ENCODE measurements at places on chromosomes 3 and 15. TPM values are rescaled to one million over a fixed set of nuclear protein-coding genes. Genes with fewer than 3 reads are reported as not detected.
A peak's percentile ranks its signal among the peaks of the same experiment; 100 is the strongest.

DNA sequence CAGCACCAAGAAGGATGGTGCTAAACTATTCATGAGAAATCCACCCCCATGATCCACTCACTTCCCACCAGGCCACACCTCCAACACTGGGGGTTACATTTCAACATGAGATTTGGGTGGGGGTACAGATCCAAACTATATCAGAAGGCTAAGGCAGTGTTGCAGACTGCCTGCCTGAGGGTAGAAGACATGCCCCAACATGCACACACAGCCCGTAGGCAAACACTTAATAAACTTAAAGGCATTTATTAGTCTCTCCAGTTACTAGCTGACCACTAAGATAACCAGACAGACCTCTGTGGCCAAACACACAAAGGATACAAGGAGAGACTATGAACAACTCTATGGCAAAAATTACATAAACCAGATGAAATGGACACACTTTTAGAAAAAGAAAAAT lies 10.2 kb downstream of the FAM162A start:
- no peaks in the 10 kb centered on the region for H3K27me3 ChIP-seq
- DNase-seq, result no peak
- no peak overlapping the region for H3K27ac ChIP-seq
- no peaks in the 10 kb centered on the region for H3K36me3 ChIP-seq

DNA sequence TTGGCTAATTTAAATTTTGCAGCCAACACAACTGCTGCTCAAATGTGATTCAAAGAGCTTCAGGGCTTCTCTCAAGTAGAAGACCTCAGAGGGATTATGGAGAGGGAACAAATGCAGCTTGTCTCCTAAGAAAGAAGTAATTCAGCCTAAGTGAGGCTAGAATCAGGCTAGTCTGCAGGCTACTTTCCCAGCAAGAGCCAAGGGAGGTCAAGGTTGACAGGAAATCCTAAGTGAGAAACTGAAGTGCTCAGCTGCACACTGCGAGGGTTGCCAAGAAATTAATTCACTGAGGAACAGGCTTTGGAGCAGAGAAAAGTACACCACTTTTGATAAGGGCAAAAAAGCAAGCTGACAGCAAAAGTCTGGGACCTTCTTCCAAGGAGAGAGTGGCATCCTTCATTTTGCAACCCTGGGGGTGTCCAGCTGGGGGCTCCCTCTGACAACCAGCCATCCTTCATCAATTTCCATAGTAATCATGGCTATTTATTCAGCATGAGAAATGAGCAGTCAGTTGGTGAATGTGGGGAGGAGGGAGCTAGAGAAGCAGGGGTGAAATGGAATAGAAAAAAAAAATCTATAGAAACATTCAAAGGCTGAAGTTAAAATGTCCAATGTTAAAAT lies 646.4 kb upstream of the ADAMTS9 start:
- no peak for DNase-seq
- no peaks in the 10 kb centered on the region for H3K4me1 ChIP-seq
- no peaks in the 10 kb centered on the region for H3K36me3 ChIP-seq
- H3K27ac ChIP-seq, result no peak overlapping the region

DNA sequence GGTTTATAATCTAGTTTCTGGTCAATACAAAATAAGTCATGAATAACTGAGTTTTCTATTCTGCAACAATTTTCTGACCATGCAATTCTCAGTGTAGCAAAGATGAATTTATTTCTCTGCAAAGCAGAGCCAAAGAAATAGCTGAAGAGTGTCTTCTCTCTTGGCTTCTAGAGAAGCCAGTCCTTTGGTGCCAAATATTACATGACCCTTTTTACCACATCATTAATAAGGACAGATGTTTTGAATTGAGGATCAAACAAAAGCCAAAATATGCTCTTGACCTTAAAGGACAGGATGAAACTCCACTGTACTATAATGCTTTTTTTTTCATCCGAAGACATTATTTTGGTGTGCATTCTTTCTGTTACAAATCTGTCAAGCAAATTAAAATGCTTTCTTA lies 40.2 kb upstream of the OSTN start:
- H3K36me3 ChIP-seq, result no peaks in the 10 kb centered on the region
- no peaks in the 10 kb centered on the region for H3K4me1 ChIP-seq
- no peaks in the 10 kb centered on the region for H3K27me3 ChIP-seq
- no peak overlapping the region for H3K27ac ChIP-seq
- DNase-seq, result no peak

- no peak overlapping the region for H3K27ac ChIP-seq
- no peaks in the 10 kb centered on the region for H3K36me3 ChIP-seq
- no peak for DNase-seq
- H3K4me3 ChIP-seq, result no peak overlapping the region
- H3K27me3 ChIP-seq, result no peaks in the 10 kb centered on the region
Measured at GRCh38 chr15:74314795-74315438, 52.5 kb downstream of the CYP11A1 start.

The SPTBN5 gene
- 2.1 TPM for total RNA-seq

DNA sequence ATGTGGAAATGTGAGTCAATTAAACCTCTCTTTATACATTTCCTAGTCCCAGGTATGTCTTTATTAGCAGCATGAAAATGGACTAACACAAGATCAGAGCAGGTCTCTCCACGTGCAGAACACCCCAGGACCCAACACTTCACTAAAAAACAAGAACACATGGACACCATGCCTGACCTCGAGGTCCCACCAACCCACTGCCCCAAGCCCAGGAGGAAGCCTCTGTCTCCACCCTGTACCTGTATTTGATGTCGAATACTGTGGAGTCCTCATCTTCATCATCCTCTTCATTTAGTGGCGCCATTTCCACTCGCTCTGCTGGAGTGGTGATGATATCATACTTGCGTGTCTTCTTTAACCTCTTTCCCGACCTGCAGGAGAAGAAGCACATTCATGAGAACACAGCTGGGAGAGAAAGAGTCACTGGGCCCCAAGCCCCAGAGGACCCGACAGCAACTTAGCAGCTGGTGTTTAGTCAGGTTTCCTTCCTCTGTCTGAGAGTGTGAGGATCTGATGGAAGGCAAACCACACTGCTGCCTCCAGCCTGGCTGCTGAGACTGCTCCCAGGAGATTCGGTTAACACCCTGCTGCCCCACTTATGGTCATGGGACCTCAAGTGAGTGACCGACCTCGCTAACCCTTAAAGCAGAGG lies 25.5 kb downstream of the FAM174B start:
- no peaks in the 10 kb centered on the region for H3K36me3 ChIP-seq
- no peak overlapping the region for H3K4me3 ChIP-seq
- no peaks in the 10 kb centered on the region for H3K27me3 ChIP-seq
- peaks cover 16% of the 10 kb centered on the region for H3K4me1 ChIP-seq

GRCh38 chr15:63559753-63560152 lies 37.4 kb upstream of the FBXL22 start:
- H3K36me3 ChIP-seq, result peaks cover 11% of the 10 kb centered on the region
- H3K27ac ChIP-seq, result no peak overlapping the region
- no peak overlapping the region for H3K4me3 ChIP-seq

GRCh38 chr3:17552351-17552750 lies 190.1 kb downstream of the TBC1D5 start:
- H3K27me3 ChIP-seq, result no peaks in the 10 kb centered on the region
- no peak for DNase-seq
- H3K4me3 ChIP-seq, result no peak overlapping the region
- no peak overlapping the region for H3K27ac ChIP-seq

DNA sequence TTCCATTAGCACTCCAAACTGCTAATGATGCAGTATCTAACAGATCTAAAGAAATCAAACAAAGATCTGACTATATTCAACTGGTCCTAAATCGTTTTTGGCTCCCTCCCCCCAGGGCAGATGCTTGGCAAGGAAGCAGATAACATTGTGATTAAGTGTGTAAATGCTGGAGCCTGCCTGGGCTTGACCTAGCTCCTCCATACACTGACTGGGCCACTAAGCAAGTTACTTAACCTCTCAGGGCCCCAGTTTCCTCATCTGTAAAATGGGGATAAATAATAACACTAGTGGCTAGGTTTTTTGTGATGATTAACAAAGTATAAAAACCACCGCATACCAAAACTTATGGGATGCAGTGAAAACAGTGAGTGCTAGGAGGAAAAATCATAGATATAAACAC lies 9.2 kb downstream of the EID1 start:
- no peaks in the 10 kb centered on the region for H3K27me3 ChIP-seq
- H3K4me3 ChIP-seq, result no peak overlapping the region
- no peaks in the 10 kb centered on the region for H3K4me1 ChIP-seq
- DNase-seq, result no peak

DNA sequence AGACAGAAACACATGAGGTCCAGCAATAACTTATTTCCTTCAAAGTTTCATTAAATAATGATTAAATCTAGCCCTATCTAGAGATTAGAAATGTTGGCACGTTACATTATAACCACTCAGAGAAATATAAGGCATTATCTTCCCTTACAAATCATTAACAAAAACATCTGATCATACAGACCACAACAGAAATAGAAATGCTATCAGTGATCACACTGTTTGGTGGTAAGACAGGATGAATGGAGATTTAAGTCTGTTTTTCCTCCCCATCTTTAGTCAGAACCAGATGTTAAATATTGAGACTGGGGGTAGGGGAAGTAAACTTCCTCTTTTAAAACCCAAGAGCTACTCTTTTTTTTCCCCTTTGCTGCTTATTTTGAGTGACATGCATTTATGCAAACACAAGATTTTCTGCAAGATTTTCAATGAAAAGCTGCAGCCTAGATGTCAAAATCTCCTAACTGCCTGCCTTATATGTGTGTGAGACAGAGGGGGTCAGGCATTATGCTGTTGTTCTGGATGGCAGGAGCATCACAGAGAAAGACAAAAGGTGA lies 70.4 kb downstream of the CBLB start:
- H3K4me3 ChIP-seq, result no peak overlapping the region
- H3K36me3 ChIP-seq, result no peaks in the 10 kb centered on the region

The BLM gene
- 23.9 TPM for total RNA-seq

The GUCA1C gene
- total RNA-seq, result not detected

GRCh38 chr15:70101459-70102113 lies 3.9 kb upstream of the TLE3 start:
- no peaks in the 10 kb centered on the region for H3K27me3 ChIP-seq
- no peak for DNase-seq
- H3K36me3 ChIP-seq, result no peaks in the 10 kb centered on the region
- H3K4me1 ChIP-seq, result peaks cover 24% of the 10 kb centered on the region
- H3K27ac ChIP-seq, result peak overlapping the region; percentile 83
- peak overlapping the region; percentile 92 for H3K4me3 ChIP-seq

DNA sequence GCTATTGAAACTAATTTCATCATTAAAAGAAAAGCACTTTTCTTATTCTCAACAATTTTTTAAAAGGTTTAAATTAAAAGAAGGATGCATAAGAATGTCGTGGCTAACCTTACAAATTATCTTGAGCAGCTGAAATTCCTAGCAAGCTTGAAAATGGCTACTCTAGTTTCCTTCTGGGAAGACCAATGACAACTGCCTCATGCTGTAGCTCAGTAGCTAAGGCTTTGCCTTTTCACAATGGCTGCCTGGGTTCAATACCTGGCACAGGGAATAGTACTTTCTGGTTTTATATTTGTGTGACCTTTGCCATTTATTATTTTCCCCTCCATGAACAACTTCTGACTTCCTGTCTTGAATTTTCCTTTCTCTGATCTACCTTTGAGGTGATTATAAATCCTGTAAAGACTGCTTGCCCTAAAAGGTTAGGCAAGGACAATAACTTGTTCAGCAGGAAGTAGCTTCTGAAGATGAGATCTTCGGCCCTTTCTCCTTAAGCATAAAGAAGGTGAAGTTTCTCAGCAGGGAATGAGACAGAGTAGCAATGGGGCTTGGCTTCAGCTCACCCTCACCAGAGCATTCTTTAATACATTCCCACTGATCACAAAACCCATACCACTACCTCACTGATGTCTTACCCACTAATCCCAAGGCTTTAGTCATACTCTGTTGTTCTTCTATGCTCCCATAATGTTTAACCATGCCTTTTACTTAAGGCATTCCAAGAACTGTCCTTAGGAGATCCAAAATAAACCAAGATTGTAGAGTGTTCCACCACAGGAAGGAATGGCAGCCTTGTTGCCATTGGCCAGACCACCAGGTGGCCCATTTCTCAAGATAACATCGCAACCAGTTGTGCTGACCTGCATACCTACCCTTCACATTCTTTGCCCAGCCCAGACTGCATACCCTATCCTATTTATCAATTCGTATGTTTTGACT lies 276.8 kb downstream of the ULK4 start:
- no peak overlapping the region for H3K27ac ChIP-seq
- H3K4me1 ChIP-seq, result no peaks in the 10 kb centered on the region
- H3K27me3 ChIP-seq, result no peaks in the 10 kb centered on the region
- DNase-seq, result no peak
- H3K4me3 ChIP-seq, result no peak overlapping the region
- H3K36me3 ChIP-seq, result no peaks in the 10 kb centered on the region

GRCh38 chr15:92745845-92746271 lies 90.3 kb upstream of the FAM174B start:
- no peaks in the 10 kb centered on the region for H3K36me3 ChIP-seq
- H3K4me3 ChIP-seq, result no peak overlapping the region

- H3K27ac ChIP-seq, result peak overlapping the region; percentile 36
- DNase-seq, result no peak
- H3K36me3 ChIP-seq, result no peaks in the 10 kb centered on the region
- no peak overlapping the region for H3K4me3 ChIP-seq
- peaks cover 22% of the 10 kb centered on the region for H3K4me1 ChIP-seq
- H3K27me3 ChIP-seq, result no peaks in the 10 kb centered on the region
Measured at GRCh38 chr15:41790756-41791546, 16.7 kb downstream of the MAPKBP1 start.

- DNase-seq, result no peak
- H3K4me1 ChIP-seq, result peaks cover 30% of the 10 kb centered on the region
- H3K27me3 ChIP-seq, result no peaks in the 10 kb centered on the region
- no peaks in the 10 kb centered on the region for H3K36me3 ChIP-seq
Measured at GRCh38 chr15:55694652-55695150, 48.3 kb downstream of the PRTG start.

GRCh38 chr15:101322854-101323477 lies 27.9 kb upstream of the SNRPA1 start:
- H3K27me3 ChIP-seq, result no peaks in the 10 kb centered on the region
- H3K4me1 ChIP-seq, result no peaks in the 10 kb centered on the region
- no peaks in the 10 kb centered on the region for H3K36me3 ChIP-seq
- H3K27ac ChIP-seq, result no peak overlapping the region

DNA sequence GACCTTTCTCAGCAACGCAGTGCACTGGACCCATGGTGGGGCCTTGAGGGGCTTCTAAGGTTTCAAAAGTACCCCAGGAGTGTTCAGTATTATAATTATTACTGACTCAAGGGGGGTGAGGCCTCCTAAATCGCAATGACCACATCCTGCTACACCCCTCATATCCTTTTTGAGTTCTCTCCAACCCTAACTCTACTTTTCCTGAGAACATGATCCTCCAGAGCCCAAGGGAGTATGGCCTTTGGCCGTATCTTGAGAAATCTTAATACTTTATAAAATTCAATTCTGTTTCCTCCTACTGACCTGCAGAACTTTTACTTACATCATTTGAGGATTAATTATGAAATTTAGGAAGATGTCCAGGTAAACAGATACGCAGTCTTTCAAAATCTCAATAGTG lies 30.4 kb upstream of the RARRES1 start:
- no peaks in the 10 kb centered on the region for H3K36me3 ChIP-seq
- no peak for DNase-seq
- no peaks in the 10 kb centered on the region for H3K4me1 ChIP-seq
- H3K27me3 ChIP-seq, result no peaks in the 10 kb centered on the region
- no peak overlapping the region for H3K4me3 ChIP-seq
- no peak overlapping the region for H3K27ac ChIP-seq

The SIDT1 gene
- total RNA-seq, result not detected

Measured in Panc1 (cell line).